Sigmoid colon (tissue), 7 donors: ENCODE measurements at places on chromosomes 5 and 9. TPM values are rescaled to one million over a fixed set of nuclear protein-coding genes. Genes with fewer than 3 reads are reported as not detected.

Gene IL7R
- 2.1 TPM for total RNA-seq

GRCh38 chr9:73038089-73038509, 85.2 kb upstream of the ALDH1A1 start:
- no peak for DNase-seq

DNA sequence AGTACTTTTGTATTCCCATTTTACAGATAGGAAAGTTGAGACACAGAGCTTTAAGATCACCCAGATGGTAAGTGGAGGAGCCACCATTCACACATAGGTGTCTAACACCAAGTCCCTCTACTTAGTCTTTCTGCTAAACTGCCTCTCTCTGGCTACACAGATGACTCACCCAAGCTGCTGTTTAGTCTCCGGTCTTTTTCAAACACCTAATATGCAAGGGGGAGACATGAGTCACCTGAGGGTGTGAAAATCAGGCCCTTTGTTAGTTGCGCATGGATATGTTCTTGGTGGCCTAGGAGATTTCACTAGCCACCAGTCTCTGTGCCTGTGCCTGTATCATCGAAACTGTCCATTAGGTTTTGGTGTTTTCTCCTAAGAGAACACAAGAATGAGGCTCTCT, 117.8 kb downstream of the MAST4 start:
- DNase-seq = no peak

- DNase-seq = no peak
Measured at GRCh38 chr5:135576075-135576599, 2.7 kb downstream of the CXCL14 start.

- DNase-seq = no peak
Measured at GRCh38 chr9:111180811-111181210, 142.5 kb upstream of the LPAR1 start.

Gene IGFBPL1
- 2.2 TPM for total RNA-seq

DNA sequence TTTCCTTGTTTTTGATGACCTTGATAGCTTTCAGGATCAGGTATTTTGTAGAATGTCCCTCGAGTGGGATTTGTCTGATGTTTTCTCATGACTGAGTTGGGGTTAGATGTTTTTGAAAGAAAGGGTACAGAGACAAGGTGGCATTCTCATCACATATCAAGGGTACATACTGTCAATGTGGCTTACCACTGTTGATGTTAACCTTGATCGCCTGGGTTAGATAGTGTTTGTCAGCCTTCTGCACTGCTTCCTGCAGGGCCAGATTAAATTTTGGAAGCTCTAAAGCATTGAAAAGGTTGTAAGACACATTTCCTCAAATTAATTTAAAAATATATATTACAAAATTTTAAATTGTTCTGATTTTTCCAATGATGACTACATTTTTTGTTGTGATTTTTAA, 287.4 kb upstream of the ACTBL2 start:
- DNase-seq = no peak

Gene TMC1
- total RNA-seq = 1.5 TPM

GRCh38 chr5:146249801-146250200, 46.4 kb downstream of the RBM27 start:
- no peak for DNase-seq

GRCh38 chr5:164532235-164532900, 1026.9 kb downstream of the MAT2B start:
- no peak for DNase-seq

- no peak for DNase-seq
Measured at GRCh38 chr5:75608870-75609269, 2.4 kb upstream of the ANKDD1B start.

GRCh38 chr9:96449523-96449844, 485 bp upstream of the HABP4 start:
- no peak for DNase-seq

- no peak for DNase-seq
Measured at GRCh38 chr9:38384990-38385848, 7.3 kb upstream of the ALDH1B1 start.

DNA sequence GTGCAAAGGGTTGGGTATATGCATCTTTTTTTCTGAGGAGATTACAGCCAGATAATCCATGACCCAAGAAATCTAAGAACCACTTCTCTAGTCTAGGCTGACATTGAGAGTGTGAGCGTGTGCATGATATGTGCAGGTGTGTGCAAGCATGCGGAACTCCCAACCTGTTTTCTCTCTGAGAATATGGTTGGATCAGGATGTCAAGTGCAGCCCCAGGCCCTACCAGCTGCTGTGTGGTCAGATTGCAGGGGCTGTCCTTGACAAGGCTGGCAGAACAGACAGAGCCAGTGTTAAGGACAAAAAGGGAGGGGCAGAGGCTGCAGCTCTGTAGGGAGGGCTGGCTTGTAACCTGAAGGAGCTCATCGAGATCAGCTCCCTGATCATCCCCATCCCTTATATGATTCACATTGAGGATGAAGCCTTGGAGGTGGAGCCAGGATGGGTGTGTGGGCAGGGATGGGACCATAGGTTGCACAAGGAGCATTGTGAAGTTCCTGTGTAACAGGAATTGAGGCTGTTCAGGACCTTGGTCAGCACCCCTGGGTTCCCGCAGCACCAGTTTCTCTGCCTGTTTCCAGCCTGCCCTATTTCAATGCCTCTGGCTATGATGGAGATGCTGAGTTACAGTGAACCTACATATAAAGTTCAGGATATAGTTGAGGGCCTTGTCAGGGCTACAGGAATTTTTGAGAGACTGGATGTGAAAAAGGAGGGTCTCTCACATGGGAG, 52.6 kb upstream of the ARAP3 start:
- no peak for DNase-seq

Gene SPINK6
- not detected for total RNA-seq

DNA sequence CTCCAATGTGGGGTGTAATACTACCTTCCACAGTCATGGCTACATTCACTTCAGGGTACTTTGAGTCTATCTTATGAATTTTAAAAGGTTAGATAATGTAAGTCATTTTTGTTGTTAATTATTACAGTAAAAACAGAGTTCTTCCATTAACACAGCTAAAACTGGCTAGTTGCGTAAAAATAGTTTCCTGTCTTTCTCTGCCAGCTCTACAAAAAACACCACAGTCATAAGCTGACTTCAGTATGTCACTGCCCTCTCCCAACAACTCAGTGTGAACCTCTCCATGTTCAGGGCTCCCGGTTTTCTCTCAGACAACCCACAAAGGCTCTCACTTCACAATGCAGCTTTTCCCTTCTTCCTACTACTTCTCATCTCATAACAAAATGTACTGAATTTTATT, 84.8 kb upstream of the ITGA1 start:
- DNase-seq = no peak

GRCh38 chr9:131233995-131234394, 42.3 kb downstream of the FAM78A start:
- no peak for DNase-seq
